Stimulated activated memory B cell treated with anti-CD40 and anti-IgM and Interleukin-4, amounts not matched to agents 10 μg/mL and 1 μg/mL and 100 μg/mL, for 72 hours (primary cell): ENCODE measurements at places on chromosomes 1 and 21.

DNA sequence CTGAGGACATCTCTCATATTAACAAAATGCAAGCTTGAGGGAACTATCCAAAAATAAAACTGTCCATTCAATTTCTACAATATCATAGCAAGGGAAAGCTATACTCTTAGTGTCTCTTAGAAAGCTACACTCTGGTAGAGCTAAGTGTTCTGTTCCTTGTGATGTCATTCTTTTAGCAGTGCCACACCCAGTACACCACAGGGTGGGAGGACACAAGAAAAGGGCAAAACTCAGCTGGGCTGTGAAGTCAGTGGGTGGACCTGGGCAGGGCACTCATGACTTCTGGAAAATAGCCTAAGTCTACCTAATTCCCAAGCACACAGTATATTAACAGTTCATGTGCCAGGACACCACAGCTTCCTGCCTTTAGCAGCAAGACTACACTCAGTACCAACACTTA is 42.2 kb upstream of the TNFSF4 start:
- ATAC-seq = no peak

GRCh38 chr1:23837908-23838307 is 12.7 kb upstream of the HMGCL start:
- peak; percentile 4 for ATAC-seq

DNA sequence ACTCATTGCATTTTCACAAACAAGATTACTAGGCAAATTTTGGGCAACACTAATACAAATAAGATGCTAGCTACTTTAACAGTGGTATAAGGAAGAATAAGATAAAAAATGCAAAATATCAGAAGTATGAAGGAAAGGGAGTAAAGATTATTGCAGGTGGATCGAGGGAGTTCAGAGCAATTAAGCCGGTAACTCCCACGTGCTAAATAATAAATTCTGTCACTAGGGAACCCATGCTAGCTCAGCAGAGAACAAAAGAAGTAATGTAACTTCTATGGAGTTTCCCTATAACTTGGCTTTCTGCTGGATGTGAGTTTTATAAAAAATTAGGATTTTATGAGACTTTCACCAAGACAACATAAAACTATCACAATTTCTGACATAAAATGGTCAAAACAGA is 470.5 kb upstream of the RGS18 start:
- no peak for ATAC-seq

- no peak for ATAC-seq
These were observed 7.6 kb downstream of the MAN1C1 start for GRCh38 chr1:25624156-25624555.

DNA sequence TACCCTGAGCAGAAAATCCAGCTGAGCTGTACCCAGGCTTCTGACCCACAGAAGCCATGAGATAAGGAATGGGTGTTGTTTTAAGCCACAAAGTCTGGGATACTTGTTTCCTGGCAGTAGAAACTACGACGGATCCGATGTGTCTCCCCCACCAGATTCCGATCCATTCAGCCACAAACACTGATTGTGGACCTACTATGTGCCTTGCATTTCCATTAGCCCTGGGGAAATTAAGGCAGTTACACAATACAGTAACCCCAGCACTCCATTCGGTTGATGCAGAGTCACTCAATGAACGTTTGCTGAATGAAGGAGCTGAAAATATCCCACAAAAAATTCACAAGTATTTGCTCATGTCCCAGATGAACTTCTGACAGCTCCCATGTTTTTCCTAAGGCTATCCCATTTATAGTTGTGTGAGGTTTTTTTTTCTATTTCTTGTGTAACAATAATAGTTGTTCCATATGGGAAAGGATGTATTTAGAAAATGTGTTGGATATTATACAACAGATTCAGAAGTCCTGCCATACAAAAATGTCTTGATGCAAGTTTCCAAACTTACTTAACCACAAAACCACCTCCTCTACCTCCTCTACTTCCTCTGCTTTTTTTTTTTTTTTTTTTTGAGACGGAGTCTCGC is 29.6 kb upstream of the KAZN start:
- ATAC-seq = no peak

DNA sequence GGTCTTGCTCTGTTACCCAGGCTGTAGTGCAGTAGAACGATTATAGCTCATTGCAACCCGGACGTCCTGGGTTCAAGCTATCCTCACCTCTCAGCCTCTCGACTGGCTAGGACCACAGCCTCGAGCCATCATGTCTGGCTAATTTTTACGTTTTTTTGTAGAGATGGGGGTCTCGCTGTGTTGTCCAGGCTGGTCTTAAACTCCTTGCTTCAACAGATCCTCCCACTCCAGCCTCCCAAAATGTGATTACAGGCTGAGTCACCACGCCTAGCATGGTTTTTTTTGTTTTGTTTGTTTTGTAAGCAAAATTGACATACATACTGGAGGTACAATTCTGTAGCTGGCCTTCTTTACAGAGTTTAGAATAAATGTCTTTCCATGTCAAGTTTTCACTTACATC is 994 bp upstream of the LAMTOR5 start:
- no peak for ATAC-seq

DNA sequence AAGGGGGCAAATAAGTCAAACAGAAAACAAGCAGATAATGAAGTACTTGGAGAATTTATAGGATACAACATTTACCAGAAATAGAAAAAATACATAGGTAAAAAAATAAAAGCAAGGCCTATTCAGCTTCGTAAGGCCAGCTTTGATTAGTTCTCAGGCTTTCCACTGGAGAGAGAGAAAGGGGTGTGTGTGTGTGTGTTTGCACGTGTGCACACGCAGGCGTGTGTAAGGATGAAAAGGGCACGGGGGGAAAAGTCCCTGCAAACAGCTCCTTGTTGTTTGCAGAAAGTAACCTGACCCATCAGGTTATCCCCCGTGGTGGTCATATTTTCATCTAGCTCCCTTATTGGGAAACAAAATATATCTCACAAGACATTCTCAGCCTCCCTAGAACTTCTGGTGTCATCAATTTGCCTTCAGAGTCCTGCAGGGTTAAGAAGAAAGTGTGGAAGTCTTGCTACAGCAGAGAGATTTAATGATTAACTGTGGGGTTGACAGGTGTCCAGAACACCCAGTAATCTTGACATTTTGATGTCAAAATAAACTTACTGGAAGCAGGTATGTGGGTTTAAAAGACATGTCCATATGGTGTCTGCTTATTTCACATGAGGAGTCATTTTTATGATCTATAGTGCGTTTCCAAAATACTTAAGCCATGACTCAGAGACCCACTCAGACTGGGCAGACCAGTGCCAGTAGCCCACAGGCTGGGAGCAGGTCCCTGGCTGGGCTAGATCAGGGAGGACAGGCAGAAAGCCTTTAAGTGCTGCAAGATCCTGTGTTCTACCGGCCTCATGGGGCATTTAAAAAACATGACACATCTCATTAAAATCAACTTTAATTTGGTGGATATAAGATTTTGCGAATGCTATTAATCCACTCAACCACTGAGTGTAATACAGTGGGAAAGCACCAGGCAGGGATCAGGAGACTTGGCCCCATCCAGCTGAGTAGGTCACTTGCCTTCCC is 487.6 kb upstream of the CAMK1G start:
- no peak for ATAC-seq

DNA sequence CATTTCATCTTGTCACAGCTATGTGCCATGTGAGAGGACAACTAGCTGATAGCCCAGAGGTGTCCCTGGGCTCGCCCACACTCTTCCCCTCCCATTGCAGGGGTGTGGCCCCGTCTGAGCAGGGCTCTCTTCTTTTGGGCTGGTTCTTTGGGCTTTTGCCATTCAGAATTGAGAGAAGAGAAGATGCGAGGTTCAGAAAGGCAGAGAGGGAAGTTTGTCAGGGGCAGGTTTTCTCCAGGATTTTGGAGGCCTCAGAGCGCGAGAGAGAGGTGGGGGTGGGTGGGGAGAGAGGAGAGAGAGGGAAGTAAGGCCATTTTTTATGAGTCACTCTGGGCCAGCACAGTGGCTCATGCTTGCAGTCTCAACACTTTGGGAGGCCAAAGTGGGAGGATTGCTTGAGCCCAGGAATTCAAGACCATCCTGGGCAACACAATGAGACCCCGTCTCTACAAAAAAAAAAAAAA is 5.2 kb downstream of the IFI6 start:
- no peak for ATAC-seq

DNA sequence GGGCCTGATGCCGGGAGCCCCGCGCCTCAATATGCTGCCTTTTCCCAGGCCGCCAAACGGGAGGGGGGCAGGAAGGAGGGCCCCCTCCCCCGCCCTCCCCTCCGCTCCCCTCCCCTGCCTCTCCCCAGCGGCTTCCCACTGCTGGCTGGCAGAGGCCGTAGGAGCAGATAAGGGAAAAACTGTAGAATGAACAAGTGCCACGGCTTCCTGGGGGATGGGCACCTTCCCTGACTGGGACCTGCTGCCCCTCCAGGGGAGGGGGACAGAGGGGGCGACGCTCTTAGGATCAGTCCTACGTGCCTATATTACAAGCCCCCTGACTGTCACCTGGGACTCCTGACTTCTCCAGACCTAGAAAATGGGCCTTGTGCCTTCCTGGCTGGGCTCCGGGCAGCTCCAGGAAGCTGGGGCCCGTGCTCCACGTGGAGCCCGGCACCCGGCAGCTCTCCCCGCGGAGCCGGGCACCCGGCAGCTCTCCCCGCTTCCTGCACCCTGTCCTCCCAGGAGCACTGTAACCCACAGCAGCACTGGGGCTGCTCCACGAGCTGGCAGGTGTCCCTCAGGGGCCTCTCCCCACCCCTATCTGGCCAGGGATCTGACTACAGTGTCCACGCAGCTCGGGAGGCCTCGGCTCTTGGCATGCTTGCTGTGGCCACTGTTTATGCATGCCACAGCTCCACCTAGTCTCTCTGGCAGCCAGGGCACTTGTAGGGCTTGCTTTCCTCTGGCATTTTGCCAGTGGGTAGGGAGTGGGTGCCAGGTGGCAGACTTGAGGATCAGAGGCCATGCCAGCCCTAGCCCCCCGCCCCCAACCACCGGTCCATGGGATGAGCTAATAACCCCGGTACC is 674 bp upstream of the HES5 start:
- no peak for ATAC-seq

- ATAC-seq = no peak
These were observed 12.8 kb downstream of the CAP1 start for GRCh38 chr1:40053138-40053887.

DNA sequence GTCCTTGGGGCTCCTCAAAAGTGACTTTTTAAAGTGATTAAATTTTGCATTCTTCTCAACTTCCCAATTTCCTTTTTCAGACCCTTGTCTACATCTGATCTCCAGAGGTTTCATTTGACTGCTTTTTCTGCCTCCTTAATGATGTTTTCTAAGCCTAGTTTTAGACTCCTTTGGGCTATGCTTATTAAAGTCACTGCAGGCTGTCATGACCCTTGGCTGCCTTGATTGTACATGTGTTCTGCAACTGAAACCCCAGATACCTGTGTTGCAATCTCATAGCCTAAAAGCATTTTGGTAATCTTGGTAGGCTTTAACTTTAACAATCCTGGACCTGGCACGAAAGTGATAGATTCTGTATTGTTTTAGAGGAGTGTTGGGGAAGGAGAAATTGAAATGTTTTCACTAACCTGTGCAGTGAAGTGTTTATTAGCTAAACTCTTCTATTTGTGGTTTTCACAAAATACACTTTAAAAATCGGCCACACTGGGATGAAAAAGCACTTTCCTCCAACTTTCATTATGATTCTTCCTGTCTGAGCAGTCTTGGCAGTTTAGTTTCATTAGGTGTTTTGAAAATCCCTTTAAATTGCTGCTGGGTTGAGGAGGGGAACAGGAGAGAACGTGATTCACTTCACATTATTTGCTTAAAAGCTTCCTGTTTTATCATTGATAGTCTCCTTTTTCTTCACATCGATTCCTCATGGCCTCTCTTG is 4.9 kb downstream of the MACO1 start:
- no peak for ATAC-seq

DNA sequence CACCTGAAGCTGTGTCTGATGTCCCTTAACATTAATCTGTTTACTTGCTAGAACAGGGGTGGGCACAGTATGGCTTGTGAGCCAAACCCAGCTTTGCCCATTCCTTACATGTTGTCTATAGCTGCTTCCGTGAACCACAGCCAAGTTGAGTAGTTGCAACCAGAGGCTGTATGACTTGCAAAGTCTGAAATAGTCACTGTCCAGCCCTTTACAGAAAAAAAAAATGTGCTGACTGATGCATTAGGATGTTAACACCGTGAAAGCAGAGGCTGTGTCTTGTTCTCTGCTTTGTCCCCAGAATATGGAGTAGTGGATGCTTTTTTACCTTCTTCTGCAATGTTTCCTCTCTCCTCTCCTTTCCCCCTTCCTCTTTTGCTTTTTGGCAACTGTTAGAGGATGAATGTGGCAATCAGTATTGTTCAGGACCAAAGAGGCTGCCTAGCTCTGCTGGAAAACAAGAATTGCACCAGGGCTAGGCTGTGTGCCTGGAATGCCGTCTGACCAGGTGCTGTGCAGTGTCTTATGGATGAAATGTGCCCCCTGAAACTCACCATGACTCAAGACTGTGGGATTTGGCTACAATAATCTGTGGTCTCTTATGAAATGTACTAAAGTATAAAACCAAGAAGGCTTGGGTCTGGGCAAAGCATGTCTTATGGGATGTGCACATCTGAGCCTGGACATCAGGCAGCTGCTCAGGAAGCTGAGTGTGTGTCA is 79.6 kb upstream of the GCLM start:
- ATAC-seq = no peak

DNA sequence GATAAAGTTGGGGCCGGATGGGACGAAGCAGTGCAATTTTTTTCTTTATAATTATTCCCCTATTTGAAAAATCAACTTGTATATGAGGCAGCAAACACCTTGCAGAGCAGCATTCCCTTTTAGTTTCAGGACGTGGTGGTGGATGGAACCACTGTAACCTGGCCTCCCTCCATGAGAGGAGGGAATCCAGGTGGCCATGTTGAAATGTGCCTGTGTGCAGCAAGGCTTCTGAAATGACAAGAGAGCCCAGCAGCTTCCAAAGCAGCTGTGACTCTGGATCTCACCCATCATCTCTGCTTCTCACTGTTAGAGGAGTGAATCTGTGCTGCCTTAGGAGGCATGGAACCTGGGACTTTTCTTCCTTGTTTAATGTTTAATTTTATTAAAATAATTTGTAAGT is 42.3 kb downstream of the NFIA start:
- no peak for ATAC-seq

DNA sequence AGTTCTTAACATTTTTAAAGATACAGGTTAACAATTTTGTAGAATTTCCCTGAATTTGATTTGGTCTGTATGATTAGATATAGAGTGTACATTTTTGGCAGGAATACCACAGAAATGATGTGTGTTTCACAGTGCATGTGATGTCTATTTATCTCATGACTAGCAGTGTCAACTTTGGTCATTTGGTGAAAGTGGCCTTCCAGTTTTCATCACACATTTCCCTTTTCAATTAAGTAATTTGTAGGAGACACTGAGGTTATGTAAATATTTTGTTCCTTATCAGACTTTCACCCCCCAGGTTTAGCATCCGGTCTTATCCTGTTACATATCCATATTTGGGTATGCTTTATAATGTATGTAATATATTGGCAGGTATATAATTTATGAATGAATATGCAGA is 41.8 kb downstream of the MAP3K7CL start:
- no peak for ATAC-seq
